ENCODE measurements at places on chromosomes 12 and 14.

DNA sequence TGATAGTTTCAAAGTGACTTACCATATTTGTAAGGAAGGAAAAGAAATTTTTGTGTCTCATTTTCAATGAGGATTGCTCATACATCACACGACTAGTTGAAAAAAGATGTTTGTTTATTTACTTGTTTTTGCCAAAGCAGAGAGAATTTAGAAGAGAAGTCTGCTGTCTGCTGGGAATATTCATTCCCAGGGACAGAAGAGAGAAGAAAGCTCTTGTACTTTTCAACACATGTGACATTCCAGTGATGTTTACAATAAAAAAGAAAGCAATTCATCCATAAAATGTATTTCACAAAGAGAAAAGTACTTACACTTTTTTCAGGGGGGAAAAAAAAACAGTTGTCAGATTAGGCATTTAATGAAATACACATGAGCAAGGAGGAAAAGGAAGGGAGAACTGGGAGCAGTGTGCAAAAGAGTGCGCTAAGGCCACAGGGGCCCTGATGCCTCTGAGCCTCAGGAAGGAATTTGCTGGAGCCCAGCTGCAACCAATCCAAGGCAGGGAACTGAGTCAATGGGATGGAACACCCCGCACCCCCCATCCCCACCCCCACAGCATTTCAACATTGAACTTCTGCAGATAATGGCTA, 115.0 kb downstream of the RPAP3 start:
- DNase-seq, result no peak

- DNase-seq, result no peak
These were observed 465.5 kb downstream of the PDZRN4 start for GRCh38 chr12:41653386-41654326.

- DNase-seq, result no peak
These were observed 236.1 kb downstream of the AEBP2 start for GRCh38 chr12:19675361-19675760.

- no peak for DNase-seq
These were observed 29.7 kb downstream of the AKAP6 start for GRCh38 chr14:32358781-32359180.

DNA sequence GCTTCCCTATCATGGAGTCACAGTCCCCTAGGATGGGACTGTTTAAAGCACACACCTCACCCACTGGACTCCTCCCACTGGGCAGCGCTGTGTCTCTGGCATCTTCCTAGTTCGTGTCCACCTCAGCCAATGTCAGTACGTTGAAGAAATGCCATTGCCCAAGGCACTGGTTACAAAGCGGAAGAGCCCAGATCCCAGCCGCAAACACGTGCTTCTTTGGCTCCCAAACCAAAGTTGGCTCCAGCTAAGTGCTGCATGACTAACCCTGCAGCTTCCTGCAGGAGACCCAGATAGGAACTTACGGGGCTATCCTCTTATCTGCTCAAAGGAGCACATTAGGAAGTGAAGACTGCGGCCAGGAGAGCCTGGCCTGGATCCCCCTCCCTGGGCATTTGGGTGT, 9.3 kb downstream of the SYNE3 start:
- DNase-seq, result no peak

GRCh38 chr12:129532082-129532481, 371.7 kb downstream of the TMEM132D start:
- DNase-seq, result no peak

Measured in NCI-H526 treated with DMSO at 0.1 percent for 48 hours (cell line).